CD4-positive, CD25-positive, alpha-beta regulatory T cell (primary cell): ENCODE measurements at places on chromosomes 7 and 10. TPM values are rescaled to one million over a fixed set of nuclear protein-coding genes. Genes with fewer than 3 reads are reported as not detected.

- DNase-seq, result no peak
Observed at GRCh38 chr7:20447021-20447650, 116.4 kb downstream of the ITGB8 start.

Gene PDZD7
- total RNA-seq, result 3.5 TPM

GRCh38 chr10:78737883-78738856 is 330.6 kb upstream of the ZMIZ1 start:
- DNase-seq, result no peak

Gene ATG9B
- 21.2 TPM for total RNA-seq

DNA sequence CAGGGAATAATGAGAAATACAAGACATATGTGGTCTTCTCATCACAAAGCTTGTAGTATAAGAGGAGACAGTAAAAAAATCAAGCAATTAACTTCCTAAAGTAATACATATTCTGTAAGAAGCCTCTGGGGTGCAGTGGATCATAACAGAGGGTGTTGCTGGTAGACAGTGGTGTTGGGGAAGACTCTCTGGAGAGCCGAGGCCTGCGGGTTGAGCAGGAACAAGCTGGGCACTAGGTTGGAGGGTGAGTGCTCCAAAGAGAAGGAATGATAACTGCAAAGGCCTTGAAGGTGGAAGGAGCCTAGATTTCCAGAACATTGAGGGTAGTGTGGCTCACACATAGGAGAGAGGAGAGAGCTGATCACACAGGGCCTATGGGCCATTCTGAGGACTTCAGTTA is 1.5 kb downstream of the GIMAP4 start:
- DNase-seq, result no peak

GRCh38 chr10:49040601-49041000 is 74.7 kb downstream of the VSTM4 start:
- DNase-seq, result no peak

- DNase-seq, result no peak
Observed at GRCh38 chr7:135334830-135335543, 101.3 kb downstream of the STRA8 start.

- DNase-seq, result no peak
Observed at GRCh38 chr7:66731986-66732385, 8.5 kb upstream of the RABGEF1 start.

- no peak for DNase-seq
Observed at GRCh38 chr10:101116754-101117153, 14.3 kb upstream of the TLX1 start.

DNA sequence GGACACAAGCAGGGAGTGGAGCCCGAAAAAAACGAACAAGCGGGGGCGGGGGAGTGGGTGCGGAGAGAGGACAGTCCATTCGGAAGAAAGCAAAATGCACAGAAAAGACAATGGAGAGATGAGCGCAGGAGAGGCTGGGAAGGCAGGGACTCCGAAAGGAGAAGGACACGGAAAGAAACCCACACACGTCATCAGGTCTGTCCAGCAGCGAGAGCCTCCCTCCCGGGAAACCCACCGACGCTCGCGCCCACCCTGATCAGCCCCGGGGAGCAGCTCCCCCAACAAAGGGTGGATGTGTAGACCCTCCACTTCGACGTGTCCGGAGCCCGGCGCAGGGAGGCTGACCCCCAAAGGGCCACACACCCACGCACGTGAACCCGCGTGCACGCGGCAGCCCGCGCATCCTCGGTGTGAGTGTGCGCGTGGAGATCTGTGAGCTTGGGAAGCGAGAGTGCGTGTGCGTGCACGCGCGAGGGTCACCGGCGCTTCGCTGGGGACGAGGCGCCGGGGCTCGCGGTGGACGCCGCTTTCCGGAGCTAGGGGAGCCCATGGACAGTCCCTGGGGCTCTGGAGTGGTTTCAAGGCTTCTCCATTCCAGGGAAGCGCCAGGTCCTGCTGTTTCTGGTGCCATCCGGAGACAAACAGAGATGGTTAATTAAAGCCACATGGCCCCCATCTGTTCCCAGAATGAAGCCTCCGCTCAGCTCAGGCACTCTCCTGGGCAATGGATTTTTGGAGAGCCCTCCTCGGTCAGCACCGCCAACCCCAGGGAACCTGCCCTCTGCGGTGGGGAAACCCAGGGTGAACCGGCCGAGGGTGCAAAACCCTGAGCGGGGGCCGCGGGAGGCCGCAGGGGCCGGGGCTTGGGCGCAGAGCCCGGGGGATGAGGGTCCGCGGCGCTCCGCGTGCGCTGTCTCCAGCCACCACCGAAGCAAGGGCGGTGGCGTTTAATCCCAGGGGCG is 916 bp downstream of the LAMB1 start:
- no peak for DNase-seq

Gene ACHE
- total RNA-seq, result 0.20 TPM

Gene SLC13A4
- total RNA-seq, result not detected

- no peak for DNase-seq
Observed at GRCh38 chr10:78764436-78764835, 304.3 kb upstream of the ZMIZ1 start.

DNA sequence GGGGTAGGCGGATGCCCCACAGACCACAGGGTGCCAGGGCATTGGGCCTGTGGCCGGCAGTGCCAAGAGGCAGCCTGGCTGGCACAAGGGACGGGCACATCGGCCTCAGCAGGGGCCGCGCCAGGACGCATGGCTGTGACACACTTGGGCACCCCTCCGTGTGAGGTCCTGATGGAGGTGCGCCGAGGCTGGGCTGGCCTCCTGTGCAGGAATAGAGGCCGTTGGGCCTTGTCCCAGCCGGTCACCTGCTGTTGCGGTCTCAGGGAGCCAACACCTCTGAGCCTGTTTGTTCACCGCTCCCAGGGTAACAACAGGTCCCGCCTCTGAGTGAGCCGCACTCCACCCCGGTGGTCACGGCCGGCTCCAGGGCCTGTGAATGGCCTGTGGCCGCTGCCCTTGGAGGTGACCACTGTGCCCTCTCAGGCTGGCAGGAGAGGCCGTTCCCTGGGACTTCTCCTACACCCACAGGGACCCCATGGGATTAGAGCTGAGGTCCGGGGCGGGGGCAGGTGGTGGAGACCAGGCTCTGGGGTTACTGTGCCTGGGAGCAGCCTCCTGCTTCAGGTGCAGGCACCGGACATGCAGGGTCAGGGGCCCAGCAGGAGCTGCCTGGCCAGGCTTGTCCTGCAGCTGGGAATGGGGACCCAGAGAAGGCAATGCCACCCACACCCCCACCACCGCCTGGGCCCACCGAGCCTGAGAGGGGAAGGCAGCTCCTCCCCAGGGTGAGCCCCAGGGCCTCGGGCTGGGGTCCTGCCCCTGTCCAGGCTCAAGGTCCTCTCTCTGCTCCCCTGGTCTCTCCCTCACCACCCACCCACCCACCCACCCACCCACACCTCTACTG is 12.0 kb downstream of the PWWP2B start:
- DNase-seq, result no peak

Gene TMEM176A
- total RNA-seq, result not detected

- DNase-seq, result no peak
Observed at GRCh38 chr7:102063690-102064180, 222.9 kb upstream of the SH2B2 start.

DNA sequence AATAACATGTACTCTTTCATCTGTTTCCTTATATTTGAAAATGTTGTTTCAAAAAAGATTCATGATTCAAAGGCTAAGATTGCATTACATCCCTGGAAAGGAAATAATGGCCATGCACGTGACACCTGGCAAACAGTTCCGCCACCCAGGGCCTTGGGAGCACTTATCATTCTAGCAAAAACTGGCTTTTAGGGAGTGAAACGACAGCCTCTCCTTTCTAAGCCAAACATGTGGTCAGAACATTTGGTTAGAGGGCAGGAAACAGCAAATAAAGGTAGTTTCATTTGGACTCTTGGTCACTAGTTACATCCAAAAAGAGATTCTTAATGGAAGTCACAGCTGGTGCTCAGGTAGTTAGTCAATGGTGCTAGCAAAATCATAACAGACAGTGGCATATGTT is 83.5 kb downstream of the FAS start:
- no peak for DNase-seq

Gene IKZF1
- total RNA-seq, result 376 TPM

DNA sequence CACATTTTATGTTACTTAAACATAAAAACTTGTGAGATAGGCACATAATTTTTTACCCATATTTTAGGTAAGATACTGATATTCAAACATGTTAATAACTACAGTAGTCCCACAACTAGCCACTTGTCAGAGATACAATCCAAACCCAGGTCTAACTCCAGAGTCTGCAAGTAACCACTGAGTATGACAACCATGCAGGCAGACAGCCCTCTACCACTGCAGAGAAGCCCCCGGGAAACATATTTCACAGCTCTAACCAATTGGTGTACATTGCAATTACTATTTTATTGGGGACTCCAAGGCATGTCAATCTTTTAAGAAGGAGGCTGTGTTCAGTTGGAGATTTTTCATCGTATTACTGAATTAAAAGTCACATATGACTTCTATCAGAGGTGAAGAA is 107.2 kb upstream of the FAM133B start:
- no peak for DNase-seq

GRCh38 chr10:58358314-58358933 is 23.6 kb downstream of the UBE2D1 start:
- DNase-seq, result no peak

DNA sequence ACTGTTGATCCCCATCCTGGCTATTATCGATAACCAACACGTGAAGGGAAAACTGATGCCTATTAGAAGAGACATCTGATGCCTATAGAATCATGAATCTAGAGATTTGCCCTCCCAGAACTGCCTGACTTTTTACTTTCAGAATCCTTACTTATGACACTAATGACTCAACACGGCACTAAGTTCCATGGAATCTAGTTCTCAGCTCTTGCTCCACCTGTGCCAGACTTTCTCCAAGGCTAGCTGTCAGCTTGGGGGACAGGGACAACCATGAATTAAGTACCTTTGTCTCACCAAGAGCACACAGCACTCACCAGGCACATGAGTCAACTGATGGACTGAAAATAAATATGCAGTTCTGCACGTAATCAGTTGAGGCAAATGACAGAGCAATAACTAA is 184.2 kb downstream of the FRMD4A start:
- no peak for DNase-seq

Gene ATP6V0A4
- total RNA-seq, result not detected
